A172 (cell line): ENCODE measurements at places on chromosomes 6 and 20. TPM values are rescaled to one million over a fixed set of nuclear protein-coding genes. Genes with fewer than 3 reads are reported as not detected.

The TINAG gene
- not detected in 2 replicates for total RNA-seq

The GPR63 gene
- total RNA-seq: 0.07 TPM in 1 of 2 replicates, not detected in the other

The SLC26A8 gene
- not detected in 2 replicates for total RNA-seq

The SIRPB1 gene
- total RNA-seq: 0.55 and 0.74 TPM in 2 replicates

The CD24 gene
- 20.4 and 26.9 TPM in 2 replicates for total RNA-seq

The GTSF1L gene
- total RNA-seq: not detected in 2 replicates

The MYLK4 gene
- total RNA-seq: 0.12 and 0.24 TPM in 2 replicates

The SAMD5 gene
- 1.8 and 2.7 TPM in 2 replicates for total RNA-seq

The ZNF343 gene
- 8.5 and 9.5 TPM in 2 replicates for total RNA-seq

The SAMD10 gene
- total RNA-seq: 0.77 TPM in 1 of 2 replicates, not detected in the other

The TCP11 gene
- total RNA-seq: not detected in 2 replicates

The FOXQ1 gene
- 0.24 TPM in 1 of 2 replicates, not detected in the other for total RNA-seq

The HAO1 gene
- not detected in 2 replicates for total RNA-seq

The EPHA7 gene
- total RNA-seq: not detected in 2 replicates

The PRKN gene
- total RNA-seq: 0.41 and 0.43 TPM in 2 replicates

The NMBR gene
- total RNA-seq: not detected in 2 replicates

The BTNL2 gene
- total RNA-seq: not detected in 2 replicates

The PKIB gene
- 2.0 and 4.1 TPM in 2 replicates for total RNA-seq

The ATF6B gene
- 19.9 and 22.2 TPM in 2 replicates for total RNA-seq

The MRPS18A gene
- 84.5 and 93.4 TPM in 2 replicates for total RNA-seq

The TRERF1 gene
- total RNA-seq: 3.4 and 3.5 TPM in 2 replicates

The PRICKLE4 gene
- total RNA-seq: not detected in 2 replicates

The PPIL4 gene
- total RNA-seq: 30.8 and 35.2 TPM in 2 replicates

The EIF6 gene
- 230 and 292 TPM in 2 replicates for total RNA-seq

The PARD6B gene
- 3.2 and 4.7 TPM in 2 replicates for total RNA-seq

The MOXD1 gene
- total RNA-seq: 18.5 and 27.5 TPM in 2 replicates

The OR5V1 gene
- not detected in 2 replicates for total RNA-seq

The ZBP1 gene
- total RNA-seq: 0.14 TPM in 1 of 2 replicates, not detected in the other

The BCAS1 gene
- total RNA-seq: 0.07 TPM in 1 of 2 replicates, not detected in the other

The HCRTR2 gene
- total RNA-seq: not detected in 2 replicates

The BRD2 gene
- 73.9 and 106 TPM in 2 replicates for total RNA-seq
